ENCODE measurements at places on chromosomes 1 and 21.

DNA sequence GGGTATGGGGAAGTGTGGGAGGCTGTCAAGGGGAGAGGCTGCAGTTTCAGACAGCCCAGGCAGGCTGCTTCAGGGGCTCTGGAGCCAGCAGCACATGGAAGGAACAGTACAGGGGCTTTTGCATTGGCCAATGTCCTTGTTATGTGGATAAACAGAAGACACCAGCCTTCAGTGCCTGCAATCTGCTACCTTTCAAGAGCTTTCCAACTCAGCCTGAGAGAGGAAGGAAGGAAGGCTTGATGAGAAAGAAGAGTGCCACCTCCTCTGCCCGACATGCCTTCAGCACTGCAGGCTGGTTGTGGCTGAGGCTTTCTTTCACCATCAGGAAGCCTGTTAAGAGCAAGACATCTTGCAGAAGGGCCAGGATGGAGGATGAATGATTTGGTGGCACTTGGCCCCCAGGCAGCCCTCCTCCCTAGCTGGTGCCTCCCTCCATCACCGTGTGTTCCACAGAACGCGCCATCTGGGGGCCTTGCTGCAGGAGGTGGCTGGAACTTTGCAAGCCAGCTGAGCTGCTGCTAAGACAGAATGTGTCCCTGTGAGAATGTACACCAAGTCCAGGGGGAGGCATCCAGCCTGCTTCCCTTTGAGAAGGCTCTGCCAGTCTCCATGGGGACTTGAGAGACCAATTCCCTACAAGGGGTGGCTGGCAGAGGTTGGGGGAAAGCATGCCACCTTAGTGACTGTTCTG lies 372.4 kb upstream of the PROX1 start:
- DNase-seq: no peak

GRCh38 chr1:20086800-20087199 lies 16.8 kb downstream of the PLA2G5 start:
- DNase-seq: no peak

DNA sequence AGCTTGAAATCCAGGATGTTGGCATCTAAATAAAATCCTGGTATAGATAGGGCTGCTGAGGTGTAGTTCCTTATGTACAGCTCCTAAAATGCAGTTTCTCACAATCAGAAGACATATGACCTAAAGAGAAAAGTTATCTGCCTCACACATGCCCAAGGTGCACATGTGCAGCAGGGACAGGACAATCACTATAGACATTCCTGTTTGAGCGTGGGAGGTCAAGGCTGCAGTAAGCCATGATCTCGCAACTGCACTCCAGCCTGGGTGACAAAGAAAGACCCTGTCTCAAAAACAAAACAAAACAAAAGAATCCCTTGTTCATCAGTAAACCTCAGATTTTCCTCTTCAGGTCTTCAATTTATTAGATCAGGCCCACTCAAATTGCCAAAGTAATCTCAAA lies 66.1 kb downstream of the SPATA6 start:
- DNase-seq: no peak

DNA sequence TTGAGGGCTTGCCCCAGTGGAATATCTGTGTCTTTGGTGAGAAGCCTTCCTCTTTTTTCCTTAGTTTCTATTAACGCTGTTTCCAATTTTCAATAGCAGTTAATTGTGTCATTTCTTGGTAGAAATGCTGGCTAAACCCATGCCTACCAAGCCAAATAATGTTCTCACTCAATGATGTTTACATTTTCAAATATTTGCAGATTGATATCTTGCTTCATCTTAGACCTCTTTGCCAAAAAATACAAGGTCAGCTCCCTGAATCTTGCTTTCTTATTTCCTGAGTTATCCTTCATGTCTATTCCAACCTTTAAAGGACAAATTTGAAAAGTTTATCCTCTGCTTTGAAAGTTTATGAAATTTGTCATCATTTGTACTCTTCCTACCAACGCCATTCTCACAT lies 5.1 kb downstream of the KCNJ15 start:
- DNase-seq: no peak

GRCh38 chr1:19062258-19063029 lies 106.0 kb upstream of the IFFO2 start:
- no peak for DNase-seq

DNA sequence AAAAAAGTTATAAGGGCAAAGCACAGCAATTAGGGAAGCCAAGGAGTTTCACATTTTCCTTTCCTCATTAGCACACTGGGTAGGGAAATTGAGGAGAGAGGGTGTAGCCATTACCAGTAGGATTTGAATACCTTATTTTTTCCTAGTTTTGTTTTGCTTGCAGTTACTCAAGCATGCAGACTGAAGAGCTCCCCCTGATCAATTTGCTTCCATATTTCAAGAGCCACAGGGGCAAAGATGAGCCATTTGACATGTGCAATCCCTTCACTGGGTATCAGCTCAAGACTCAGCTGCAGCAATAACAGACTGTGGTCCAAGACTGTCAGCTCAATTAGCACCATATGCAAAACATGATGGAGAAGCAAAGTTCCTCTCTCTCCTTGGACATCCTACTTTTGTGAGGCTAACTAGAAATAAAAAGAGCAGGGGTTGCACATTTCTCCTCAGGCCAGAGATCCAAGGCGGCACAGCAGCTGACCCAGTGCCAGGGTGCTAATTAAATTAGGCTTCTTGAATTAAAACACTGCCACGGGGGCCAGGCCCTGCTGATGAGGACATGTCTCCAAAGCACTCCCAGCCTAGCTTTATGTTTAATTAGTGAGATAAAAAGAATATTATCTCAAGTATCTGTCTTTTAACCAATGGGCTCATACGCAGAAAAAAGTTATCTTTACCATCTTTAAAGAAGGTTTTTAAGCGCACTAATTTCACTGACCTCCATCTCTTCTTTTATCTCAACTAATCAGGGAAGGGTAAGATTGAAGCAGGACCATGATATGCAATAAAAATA lies 36.7 kb upstream of the LRRC53 start:
- DNase-seq: no peak

DNA sequence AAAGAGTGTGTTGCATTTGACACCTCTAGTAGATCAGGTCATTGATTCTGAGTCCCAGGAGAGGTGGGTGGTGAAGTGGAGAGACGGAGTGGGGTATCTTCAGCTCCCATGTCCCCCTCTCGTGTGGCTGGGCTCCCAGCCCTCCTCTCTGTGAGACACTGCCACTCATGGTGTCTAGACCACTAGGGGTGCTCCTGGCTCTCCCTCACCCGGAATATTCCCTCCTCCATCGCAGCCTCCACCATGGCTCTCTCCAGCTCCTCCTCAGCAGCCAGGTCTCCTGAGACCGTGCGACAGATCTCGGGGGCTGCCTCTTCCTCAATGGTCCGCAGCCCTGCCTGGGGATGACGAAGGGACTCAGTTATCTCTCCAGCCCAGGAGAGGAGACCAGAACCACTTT lies 20.6 kb upstream of the KIF21B start:
- no peak for DNase-seq

- DNase-seq: no peak
Observed at GRCh38 chr1:193663965-193664364, 477.6 kb upstream of the B3GALT2 start.

GRCh38 chr1:76176000-76176399 lies 101.5 kb downstream of the ST6GALNAC3 start:
- no peak for DNase-seq

Measured in GF-D8 (cell line).